ENCODE measurements at places on chromosomes 3 and 15.

- no peak for DNase-seq
Measured at GRCh38 chr3:38147421-38147820, 9.0 kb downstream of the MYD88 start.

- no peak for DNase-seq
Measured at GRCh38 chr15:55060836-55061235, 135.9 kb downstream of the RSL24D1 start.

DNA sequence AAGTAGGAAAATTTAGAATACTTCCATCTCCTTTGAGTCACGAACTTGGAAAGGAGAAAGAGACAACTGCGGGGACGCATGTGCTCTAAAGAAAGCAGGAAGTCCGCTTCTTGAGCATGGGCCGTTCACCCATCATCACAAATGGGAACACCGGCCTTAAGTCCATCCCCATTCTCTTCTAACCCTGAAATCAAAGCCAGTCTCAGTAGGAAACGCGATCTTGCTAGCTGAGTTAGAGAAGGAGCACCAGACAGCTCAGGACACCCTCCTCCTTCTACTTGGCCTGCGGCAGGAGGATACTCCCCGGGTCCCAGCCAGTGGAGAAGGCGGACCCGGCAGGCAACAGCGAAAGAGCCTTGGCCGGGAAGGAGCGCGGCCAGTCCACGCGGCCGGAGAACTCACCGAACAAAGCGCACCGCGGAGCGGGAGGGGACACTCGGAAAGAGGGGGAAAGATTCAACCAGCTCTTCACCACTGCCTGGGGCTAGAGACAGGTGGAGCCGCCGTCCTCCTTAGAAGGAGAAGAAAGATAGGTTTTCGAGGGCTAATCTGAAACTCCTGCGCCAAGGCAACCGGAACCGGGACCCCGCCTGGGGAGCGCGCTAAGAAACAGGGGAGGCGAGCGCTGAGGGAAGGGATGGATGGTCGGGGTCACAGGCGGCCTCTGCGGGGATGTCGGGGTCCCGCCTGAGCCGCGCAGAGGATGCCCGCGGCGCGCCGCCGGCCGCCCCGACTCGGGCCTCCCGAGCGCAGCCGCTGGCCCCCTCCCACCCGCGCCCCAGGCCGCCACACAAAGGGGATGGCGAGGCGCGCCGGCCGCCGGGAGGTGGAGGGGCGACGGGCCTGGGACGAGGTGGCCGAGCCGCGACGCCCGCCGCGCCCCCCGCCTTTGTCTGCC is 818 bp downstream of the SLC4A7 start:
- no peak for DNase-seq

DNA sequence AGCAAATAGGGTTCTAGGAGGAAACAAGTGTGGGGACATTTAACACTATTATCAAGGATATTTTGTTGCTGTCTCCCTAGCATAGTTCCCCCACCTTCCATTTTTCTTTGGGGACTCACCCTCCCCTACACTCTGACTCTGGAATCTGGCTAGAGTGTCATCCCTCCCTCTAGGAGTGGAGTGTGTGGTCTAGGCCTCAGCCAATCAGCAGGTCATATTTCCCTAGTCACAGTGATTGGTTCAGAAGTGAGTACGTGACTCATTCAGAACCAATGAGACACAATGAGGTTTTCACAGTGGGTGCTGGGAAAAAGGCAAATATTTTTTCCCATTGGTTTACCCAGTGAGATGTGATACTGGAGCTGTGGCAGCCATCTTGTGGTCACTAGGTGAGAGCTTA is 234.4 kb downstream of the SHQ1 start:
- no peak for DNase-seq

GRCh38 chr15:49842031-49842730 is 221.3 kb downstream of the DTWD1 start:
- no peak for DNase-seq

DNA sequence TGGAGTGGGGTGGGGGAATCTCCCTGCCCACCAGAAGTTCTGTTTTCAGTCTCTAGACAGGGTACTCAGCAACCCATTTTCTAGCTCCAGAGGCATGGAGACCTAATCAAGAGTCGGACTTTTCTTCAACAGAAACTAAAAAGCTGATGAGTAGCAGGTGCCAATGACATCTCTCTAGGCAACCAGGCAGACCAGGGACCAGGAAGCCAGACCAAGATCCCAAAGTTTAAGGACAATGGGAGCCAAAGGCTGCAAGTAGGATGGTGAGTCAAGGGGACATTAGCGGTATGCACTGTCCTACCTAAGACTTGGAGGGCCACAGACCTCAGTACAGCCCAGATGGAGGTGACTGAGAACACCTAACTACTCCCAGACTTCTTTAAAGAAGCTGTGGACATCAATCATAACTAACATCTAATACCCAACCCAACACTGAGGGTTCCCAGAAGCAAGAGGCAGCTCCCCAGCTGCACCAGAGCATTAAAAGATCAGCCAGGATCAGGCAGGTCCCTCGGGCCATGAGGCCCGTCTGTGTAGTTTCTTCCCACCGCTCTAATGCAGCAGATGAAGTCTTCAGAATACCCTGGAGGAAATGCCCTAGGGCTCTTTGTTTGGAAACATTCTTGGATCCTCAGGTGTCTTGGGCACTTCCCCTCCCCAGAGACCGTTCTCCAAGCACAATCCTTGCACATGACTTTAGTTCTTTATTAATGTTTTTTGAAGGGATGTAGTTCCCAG is 979 bp downstream of the CCDC71 start:
- no peak for DNase-seq

- DNase-seq = no peak
Measured at GRCh38 chr3:113741620-113742019, 4.4 kb downstream of the NAA50 start.

- DNase-seq = no peak
Measured at GRCh38 chr3:95460274-95460673, 1354.1 kb upstream of the EPHA6 start.

GRCh38 chr15:73165435-73165834 is 113.2 kb downstream of the NEO1 start:
- DNase-seq = no peak

DNA sequence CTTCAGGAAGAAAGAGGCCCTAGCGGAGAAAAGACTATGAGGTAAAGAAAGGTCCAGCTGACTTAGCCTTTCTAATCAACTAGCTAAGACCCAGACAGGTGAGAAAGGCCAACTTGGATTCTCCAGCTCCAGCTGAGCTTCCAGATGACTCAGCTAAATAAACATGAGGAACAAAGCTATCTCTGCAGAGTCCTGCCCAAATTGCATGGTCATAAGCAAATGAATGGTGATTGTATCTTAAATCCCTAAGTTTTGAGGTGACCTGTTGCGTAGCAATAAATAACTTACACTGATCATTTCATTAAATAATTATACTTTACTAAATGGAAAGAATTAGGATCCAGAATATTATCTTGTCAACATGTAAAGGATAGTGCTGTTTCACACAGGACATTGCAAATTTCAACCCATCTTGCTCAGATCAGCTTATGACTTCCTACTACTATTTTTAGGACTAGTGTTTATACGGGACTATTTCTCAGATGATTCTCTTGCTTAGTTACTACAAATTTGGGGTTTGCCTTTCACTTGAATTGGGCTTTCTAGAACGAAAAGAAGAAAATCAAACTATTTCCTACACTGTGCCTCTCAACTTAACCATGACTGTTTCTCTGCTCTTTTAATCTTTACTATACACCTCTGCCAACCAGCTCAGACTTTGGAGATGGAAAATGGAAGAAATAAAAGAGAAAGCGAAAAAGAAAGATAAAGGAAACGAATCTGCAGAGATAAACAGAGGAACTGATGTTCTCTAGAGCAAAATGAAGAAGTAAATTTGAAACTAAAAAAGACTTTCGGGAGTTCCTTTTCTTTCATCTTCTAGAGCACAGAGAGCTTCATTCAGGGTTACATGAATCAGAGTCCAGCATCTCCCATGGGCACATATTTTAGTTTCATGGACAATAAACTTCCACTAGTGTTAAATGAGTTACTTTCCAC is 6.6 kb upstream of the ADGRG7 start:
- no peak for DNase-seq

DNA sequence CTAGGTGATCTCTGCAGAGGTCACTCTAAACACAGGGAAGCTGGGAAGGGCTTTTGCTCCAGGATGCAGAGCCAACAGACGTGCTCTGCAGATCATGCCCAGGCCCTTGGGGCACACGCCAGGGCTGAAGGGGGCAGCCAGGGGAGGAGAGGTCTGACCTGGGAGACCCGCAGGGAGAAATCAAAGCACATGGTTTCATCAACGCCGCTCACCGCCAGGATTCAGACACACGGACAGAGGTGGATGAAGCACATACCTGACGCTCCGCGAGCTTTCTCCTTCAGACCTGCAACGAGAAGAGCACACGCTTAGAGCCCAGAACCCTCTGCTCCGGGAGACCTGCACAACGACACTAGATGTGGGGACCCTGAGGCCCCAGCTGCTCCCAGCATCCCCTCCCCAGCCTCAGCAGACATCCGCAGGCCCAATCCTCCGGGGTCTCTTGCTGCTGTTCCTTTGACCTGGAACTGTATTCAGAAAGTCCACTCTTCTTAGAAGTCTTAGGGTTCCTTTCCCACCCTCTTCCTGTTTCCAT is 90.7 kb upstream of the IQSEC1 start:
- no peak for DNase-seq

GRCh38 chr15:33985751-33986150 is 17.5 kb downstream of the CHRM5 start:
- DNase-seq = no peak

GRCh38 chr15:31004220-31004733 is 12.8 kb upstream of the MTMR10 start:
- DNase-seq = no peak

DNA sequence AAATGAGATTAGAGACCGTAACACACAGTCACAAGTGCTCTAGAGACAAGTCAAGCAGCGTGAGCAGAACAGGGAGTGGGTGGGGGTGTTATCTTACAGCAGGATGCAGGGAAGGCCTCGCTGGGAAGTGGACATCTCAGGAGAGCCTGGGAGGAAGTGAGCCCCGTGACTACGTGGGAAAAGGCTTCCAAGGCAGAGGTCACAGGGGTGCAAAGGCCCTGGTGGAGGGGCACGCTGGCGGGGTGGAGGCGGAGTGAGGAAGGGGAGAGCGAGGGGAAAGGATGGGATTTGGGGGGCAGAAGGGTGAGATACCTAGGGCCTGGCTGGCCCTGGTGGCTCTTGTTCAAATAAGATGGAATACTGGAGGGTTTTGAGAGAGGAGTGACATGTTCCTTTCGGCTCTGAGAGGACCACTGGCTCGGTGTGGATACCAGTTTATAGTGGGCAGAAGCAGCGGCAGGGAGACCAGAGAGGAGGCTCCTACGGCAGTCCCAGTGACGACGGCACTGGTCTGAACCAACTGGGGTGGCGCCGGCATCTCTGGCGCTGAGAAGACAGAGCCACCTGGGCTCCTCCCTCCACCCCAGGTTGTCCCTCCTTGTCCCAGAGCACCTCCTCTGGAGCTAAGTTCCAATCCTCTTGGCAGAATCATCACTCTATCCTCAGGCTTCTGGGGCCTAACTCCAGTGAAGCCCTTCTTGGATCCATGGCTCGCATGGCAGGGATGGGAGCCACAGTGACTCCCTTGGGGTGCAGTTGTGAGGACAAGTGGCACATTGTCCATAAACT is 266.2 kb upstream of the LYSMD4 start:
- DNase-seq = no peak

GRCh38 chr3:143977341-143978262 is 6.0 kb downstream of the DIPK2A start:
- no peak for DNase-seq

GRCh38 chr3:14110699-14111098 is 14.0 kb downstream of the CHCHD4 start:
- DNase-seq = no peak

- no peak for DNase-seq
Measured at GRCh38 chr15:54374184-54374952, 396.1 kb downstream of the UNC13C start.

DNA sequence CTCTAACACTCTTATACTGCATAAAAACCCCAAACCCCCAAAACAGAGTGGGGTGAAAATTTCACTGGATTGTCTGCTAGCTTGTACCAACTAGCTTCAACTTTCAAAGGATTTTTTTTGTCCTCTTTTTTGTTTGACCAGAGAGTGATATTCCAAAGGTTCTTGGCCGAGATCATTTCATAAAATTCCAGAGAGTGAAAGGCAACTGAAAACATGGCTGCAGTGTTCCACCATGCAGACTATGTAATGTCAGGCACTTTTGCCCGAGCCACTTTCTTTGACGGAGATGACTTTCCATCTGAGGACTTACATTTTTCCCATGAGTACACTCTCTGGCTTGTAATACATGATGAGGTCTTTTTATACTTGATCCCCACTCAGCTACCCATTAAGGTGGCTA is 107.5 kb downstream of the TIGIT start:
- no peak for DNase-seq

GRCh38 chr3:57937092-57937491 is 71.1 kb upstream of the FLNB start:
- DNase-seq = no peak

DNA sequence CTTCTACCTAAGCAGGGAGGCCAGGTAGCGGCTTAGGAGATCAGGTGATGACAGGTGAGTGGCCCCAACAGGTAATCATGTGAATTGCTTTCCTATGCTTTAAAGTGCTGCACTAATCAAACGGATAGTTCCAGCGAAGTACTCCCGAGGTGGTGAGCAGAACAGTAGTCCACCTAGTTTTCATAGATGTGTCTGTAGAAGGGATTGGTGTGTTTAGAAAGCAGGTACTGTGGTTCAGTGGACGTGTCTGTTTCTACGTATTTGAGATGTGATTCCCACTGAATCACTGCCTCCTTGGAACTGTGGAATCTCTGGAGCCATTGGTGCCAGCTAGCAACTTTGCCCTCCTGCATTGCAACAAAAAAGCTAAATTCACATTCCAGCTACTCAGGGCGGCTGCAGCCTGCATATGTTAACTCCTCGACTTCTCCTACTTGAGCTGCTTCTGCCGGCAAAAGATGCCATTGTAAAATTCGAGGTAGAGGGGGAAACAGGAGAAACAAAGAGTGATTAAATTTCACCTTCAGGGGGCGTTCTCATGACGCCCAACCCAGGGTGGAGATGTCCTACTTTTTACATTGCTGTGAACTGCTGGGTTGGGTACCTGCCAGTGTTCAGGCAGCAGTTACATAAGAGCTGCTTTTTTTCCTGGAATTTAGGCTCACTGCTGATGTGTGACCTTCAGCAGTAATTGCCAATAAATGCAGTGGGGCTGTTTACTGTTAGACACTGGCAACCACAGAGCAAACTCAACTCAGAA is 227.3 kb downstream of the ITPR1 start:
- no peak for DNase-seq

GRCh38 chr15:92903631-92903965 is 3.5 kb downstream of the CHD2 start:
- DNase-seq = no peak

- DNase-seq = no peak
Measured at GRCh38 chr15:57281321-57281720, 95.0 kb upstream of the CGNL1 start.

GRCh38 chr3:149366031-149366430 is 11.4 kb downstream of the TM4SF1 start:
- DNase-seq = no peak

DNA sequence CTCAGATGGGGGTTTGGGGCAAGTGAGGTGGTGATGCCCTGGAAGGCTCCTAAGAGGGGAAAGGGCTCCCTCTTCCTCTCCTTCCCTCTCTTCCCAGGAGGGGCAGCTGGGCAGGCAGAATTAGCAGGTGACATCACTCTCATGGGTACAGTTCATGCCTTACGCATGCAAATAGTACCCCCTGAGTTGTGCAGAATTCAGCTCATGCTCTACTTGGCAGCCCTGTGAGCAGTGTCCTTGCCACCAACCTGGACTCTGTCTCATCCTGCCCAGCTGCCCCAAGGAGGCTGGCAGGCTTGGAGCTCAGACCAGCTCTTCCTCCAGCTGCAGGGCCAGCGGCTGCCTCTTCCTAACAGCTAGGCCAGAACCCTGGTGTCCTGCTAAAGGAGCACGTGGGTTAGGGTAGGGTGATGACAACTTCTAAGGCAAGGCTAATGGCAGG is 3.3 kb downstream of the CHAC1 start:
- DNase-seq = no peak
